NCI-H226 (cell line): ENCODE measurements at places on chromosomes 2 and 18.

DNA sequence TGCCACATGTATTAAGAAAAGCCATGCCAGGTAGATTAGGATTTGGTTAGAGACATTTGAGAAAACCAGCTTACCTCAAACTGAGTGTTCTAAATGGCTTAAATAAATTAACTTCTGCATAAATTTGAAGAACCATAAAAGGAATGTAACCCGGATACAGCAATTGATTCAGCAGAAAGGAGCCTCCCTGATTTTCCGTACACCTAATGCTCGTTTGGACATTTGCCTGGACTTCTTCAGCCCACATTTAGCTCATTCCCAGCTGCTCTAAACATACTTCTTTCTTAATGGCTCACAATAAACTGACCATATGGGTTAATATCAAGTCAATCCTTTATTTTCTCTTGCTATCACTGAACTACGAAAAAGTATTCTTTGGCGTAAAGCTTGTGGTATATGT is 392.4 kb downstream of the ZNF516 start:
- DNase-seq: no peak

DNA sequence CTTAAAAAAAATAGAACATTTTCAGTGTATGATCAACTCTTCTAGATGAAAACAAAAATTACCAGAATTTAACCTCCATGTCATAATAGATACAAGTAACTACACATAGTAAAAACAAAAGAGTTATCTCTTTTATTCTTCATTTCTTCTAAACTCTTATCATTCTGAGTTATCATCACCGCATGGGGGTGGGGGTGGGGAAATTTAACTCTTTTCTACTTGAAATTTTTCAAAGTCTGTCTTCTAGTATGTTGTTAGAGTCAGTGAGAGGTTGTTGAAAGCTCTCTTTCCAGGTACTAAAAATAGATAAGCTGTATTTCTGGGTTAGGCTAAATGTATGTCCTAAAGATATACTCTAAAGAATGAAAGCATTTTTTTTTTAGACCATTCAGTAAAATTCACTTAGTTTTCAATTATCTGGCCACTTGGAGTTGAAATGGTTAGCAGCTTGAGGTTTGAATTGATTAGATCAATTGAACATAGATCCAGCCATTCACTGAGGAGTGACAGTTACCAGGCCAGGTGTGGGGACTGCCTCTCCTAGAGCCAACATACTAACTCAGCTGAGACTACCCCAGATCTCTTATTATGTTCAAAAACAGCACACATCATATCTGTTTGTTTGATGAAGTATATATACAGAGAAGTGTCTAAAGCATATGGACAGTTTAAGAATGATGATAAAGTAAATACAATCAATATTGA is 220.7 kb downstream of the IKZF2 start:
- DNase-seq: no peak

DNA sequence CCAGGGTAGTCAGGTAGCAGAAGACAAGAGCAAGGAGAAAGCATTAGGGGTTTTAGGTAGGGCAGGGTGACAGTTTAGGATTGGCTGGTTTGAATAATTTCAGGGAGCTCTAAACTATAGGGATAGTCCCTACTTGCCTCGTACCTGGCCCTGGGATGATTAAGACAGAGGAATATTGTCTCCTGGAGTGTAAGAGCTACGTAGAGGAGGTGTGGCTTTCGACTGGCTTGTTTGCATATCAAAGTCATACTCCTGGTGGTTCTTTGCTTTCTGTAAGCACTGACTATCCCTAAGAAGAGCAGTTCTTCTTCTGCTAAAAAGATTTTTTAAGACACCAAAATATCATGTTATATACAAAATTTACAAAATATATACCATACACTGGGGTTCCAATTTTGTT is 1867.4 kb downstream of the SUCLG1 start:
- DNase-seq: no peak

DNA sequence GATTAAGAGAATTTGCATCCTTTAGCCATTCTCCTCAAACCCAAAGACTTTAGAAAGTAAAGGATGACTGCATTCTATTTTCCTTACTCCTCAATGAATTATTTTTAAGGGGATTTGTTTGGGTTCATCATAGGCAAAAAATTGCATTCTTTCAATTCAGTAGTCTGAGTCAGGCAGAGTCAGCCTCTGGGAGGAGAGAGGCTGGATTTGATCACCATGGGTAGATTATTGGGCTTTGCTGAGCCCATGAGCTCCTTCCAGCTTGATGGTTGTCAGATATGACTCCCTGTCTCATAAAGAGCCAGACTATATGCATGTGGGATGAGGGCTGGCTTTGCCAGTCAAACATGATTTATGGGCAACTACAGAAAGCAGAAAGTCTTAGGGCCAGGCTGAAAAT is 101.2 kb downstream of the KCNS3 start:
- no peak for DNase-seq

GRCh38 chr2:12116228-12116750 is 369.9 kb downstream of the LPIN1 start:
- no peak for DNase-seq
